Pons (tissue), 1 donor: ENCODE measurements at places on chromosomes 1 and 21.
A peak's percentile ranks its signal among the peaks of the same experiment; 100 is the strongest.

DNA sequence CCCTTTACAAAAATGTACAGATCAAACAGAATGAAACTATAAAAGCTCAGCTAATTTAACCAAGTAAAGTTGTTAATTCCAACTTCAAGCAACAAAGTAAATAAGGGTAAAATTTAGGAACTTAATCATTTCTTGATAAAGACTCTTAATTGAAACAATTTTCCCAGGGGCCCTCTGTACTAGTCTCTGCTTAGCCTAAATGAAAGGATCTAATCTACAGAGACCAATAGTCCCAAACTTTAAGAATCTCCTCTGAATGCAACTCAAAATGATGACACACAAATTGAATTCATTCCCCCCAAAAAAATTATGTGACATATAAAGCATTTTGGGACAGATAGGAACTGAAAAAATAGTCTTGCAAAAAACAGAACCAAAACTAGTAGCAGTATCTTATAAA is 16.6 kb downstream of the EYA3 start:
- no peak for DNase-seq

- DNase-seq = no peak
Measured at GRCh38 chr1:247110627-247111258, 6.6 kb upstream of the ZNF669 start.

- DNase-seq = no peak
Measured at GRCh38 chr1:20999525-21000244, 177.0 kb downstream of the EIF4G3 start.

GRCh38 chr1:101365186-101365585 is 128.4 kb downstream of the S1PR1 start:
- DNase-seq = no peak

- DNase-seq = peak; percentile 19
Measured at GRCh38 chr1:239884796-239885195, 206.9 kb upstream of the FMN2 start.

- no peak for DNase-seq
Measured at GRCh38 chr1:67514786-67515185, 84.6 kb upstream of the SERBP1 start.

GRCh38 chr1:164746632-164747031 is 187.6 kb downstream of the PBX1 start:
- no peak for DNase-seq

- no peak for DNase-seq
Measured at GRCh38 chr1:29801561-29801973, 565.2 kb downstream of the PTPRU start.

DNA sequence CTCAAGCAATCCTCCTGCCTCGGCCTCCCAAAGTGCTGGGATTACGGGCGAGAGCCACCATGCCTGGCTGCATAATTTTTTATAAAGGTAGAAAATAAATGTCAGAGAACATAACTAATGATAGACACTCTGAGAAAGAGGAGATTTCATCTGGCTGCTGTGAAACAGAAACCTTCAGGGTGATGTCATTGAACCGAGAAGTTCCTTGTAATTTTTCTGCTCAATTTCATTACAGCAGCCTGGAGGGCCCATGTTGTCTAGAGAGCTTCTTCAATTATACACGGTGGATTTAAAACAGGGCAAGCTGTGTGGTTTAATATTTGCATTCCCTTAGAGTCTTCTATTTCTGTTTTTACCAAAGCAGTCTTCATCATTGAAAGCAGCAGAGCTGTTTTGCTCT is 64.3 kb upstream of the MORC3 start:
- DNase-seq = no peak

- no peak for DNase-seq
Measured at GRCh38 chr21:26032263-26032662, 138.3 kb downstream of the APP start.

GRCh38 chr21:41316200-41317062 is at the start of gene FAM3B:
Gene FAM3B (plus strand): TSS chr21:41316801. CDS start chr21:41316880, 79 bp downstream.
- no peak for DNase-seq
